HFF-Myc (cell line): ENCODE measurements at places on chromosomes 5 and 9.

DNA sequence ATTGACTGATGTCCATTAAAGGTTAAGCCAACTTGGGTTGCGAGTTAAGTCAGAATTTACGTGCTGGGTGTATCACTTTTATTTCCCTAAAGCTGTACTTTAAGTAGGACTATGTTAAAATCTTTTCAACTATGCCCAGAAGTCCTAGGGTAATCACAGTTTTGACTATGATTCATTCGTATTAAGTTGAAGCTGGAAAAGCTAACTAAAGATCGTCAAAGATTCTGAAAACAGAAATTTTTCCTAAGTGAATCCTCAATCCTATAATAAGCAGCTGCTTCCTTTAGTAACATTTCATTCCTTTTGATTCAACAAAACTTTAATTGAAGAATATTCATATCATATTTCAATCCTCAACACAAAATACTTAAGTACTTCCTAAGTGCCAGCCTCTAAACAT, 460.4 kb downstream of the ACTL7B start:
- no peak for DNase-seq

GRCh38 chr5:411728-412127, 31.2 kb upstream of the EXOC3 start:
- DNase-seq: no peak

DNA sequence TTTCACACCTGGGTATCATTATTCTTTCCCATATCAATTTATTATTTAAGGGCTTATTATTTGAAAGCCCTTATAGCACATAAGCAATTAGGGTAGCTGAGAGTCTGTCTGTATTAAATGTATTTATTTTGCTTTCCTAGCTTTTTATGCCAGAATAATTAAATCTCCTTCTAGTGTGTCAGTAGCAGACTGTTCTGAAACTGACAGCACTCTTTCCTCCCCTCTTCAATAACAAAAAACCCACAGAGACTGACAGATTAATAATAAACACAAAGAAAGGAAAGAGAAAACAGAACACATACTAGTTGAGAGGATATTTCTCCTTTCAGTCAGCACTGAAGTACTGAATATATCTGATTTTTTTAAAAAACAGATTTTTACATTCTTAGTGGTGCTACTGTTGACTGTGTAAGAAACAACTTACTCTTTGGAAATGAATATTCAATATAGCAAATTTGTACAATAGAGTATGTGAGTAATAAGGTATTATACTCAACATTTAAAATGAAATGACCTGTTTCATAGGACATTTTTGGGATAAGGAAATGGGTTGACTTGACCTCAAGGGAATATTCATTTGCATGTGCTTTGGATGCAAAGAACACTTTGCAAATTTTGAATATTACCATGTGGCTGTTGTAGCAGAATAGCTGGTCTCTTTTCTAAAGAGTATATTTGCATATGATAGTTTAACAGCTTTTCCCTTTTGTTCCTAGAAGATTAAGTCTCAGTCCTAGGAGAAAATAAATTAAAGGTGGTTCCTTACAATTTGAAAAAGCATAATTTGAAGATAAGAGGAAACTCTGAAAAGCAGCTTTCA, 208.3 kb downstream of the SPATA31D1 start:
- no peak for DNase-seq

DNA sequence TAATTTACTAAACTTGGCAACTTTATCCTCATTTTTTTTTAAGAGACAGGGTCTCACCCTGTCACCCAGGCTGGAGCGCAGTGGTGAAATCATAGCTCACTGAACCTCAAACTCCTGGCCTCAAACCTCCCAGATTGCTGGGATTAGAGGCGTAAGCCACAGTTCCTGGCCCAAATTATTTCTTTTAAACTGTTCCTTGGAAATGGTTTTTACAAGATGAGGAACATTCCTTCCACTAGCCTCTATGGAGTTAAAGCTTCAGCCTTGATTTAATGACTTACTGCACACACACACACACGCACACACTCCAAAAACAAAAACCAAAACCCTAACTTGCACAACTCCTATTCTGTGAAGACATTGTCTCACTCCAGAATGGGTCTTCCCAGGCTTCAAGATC, 77.2 kb upstream of the TARS1 start:
- no peak for DNase-seq

DNA sequence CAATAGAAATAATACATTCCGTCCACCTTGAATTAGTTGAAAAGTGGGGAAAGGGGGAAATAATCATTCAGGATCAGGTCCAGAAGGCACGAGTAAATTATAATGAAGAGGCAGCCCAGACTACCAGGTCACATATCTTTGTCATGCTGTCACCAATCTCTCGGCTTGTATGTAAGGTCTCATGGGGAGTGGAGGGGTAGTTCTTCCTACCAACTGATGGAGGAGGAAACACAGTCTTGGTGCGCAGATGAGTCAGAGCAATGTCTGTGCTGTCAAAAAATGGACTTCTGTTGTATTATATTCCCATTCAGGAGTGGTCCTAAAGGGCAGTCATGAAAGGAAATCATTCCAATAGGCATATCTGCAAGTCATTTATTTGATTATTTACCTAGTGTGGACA, 164.2 kb upstream of the PTGER4 start:
- no peak for DNase-seq

DNA sequence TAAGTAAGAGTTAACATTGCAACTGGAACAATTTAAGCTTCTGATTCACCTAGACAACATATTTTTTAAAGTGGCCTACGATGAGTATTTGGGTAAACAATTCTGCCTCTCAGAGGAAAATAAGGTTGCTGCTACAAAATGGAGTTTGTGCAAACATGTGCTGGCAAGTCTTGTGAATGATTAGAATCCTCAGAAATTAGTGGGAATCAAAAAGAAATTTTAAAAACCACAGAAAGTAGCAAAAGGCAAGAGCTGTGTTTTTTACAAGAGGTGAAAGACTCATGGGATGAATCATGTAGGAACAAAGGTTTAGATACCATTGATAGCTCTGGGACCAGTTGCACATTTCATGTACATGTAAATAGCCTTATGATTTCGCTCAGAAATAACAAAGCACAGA, 561.6 kb downstream of the TAF11L14 start:
- no peak for DNase-seq

GRCh38 chr5:133785182-133785581, 172.8 kb upstream of the FSTL4 start:
- no peak for DNase-seq

GRCh38 chr5:34022121-34022705, 14.4 kb upstream of the AMACR start:
- no peak for DNase-seq

- DNase-seq: no peak
These were observed 12.2 kb upstream of the ALDH1B1 start for GRCh38 chr9:38380230-38380871.

DNA sequence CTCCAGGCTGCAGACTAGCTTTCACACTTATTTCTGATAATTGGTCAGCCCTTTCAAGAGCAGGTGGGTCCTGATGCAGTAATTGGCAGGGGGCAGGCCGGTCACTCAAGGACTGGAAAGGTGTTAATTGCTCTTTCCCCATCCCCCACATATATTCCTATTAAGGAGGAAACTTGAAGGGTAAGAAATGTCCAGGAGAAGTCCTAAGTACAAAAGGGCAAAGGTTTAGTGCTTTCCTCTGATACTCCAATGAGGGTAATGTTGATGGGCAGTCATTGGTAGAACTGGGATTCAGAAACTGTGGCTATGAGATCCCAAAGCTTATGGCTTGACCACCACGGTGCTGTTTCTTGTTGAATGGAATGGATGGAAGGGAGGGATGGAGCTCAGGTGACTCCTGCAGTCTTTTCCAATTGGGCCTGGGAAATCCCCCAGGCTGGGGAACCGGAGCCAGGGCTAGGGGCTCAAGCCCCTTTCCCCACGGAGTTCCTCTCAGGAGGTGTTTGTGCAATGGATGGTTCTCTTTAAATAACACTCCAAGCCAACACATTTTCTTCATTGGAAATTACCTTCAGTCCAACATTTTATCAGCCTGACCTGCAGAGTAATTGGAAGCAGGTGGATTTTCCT, 103.2 kb upstream of the ALDH1B1 start:
- DNase-seq: no peak

DNA sequence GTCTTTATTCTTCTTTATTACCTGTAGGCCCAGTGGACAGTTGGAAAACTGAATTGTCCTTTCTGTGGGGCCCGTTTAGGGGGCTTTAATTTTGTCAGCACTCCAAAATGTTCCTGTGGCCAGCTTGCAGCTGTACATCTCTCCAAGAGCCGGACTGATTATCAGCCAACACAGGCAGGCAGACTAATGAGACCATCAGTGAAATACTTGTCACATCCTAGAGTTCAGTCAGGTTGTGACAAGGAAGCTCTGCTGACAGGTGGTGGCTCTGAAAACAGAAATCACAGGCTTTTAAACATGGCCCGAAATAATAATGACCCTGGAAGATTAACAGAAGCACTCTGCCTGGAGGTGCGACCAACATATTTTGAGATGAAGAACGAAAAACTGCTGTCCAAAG, 47.9 kb downstream of the RNF180 start:
- no peak for DNase-seq

- no peak for DNase-seq
These were observed 5.4 kb downstream of the ATP10B start for GRCh38 chr5:160846642-160847041.

- DNase-seq: no peak
These were observed 730.3 kb downstream of the DNAH5 start for GRCh38 chr5:13214182-13214581.

DNA sequence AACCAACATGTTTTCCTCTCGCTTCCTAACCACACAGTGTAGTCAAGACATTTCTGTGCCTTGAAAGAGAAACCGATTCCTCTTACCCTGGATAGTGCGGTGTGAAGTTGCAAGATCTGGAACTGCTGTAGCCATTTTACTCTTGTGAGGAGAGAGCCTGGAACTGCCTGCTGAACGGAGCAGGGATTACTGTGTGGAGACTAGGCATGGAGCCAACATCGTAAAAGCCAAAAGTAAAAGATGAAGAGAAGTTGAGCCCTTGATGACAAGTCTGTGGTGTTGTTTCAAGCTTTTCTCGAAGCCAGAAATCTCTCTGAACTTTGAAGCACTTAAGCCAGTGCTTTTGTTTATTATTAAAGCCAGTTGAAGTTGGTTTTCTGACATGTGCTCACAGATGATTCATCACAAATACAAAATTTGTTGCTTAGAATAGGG, 110.1 kb upstream of the GRIN3A start:
- DNase-seq: no peak

DNA sequence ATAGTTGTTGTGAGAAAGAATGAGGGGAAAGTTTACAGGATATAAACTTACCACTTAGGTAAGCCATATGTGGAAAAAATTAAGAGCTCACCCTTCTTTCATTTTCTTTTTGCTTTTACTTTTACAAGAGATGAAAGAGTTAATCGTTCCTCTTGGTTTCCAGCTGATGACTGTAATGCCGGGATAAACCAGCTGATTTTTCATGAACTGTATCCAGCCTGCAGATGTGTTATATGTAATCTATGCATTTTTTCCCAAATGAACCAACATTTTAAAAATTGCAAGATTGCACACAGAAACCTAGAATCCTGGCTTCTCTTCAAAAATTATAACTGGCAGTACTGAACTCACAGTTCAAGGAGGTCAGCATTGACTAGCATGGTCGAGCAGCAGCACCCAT, 185.9 kb downstream of the GRIA1 start:
- DNase-seq: no peak

DNA sequence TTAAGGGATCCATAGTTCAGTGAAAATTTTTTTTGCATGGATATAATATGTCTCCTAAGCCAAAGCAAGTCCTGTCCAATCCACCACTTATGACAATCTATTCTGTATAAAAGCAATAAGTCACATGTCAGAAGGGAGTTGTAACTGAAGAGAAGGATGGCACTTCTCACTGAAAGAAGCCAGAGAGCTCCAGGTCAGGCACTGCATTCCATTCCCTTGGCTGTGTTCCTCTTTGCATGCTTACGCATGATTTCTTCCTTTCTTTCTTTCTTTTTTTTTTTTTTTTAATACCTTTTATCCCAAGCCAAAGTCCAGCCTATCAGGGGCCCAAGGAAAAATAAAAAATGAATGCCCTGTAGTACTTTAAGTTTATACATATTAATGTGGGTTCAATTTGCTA, 39.8 kb downstream of the MAMDC2 start:
- DNase-seq: no peak

DNA sequence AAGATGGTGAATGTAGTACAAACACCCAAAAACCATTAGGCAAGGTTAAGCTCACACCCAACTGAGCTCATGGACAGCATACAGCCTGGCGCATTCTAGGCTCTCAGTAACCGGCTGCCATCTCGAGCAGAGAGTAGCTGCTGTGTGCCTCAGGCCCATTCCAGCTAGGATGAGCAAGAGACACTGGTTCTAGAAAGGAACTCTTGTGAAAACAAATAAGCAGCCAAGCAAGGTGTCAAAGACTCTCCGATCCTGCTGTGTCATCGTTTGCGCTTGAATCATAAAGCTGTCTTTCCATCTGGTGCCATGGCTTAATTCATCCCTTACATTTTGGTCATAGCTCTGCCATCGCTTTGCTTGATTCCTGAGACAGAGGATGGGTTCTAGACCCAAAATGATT, 135.4 kb upstream of the MSX2 start:
- DNase-seq: no peak

DNA sequence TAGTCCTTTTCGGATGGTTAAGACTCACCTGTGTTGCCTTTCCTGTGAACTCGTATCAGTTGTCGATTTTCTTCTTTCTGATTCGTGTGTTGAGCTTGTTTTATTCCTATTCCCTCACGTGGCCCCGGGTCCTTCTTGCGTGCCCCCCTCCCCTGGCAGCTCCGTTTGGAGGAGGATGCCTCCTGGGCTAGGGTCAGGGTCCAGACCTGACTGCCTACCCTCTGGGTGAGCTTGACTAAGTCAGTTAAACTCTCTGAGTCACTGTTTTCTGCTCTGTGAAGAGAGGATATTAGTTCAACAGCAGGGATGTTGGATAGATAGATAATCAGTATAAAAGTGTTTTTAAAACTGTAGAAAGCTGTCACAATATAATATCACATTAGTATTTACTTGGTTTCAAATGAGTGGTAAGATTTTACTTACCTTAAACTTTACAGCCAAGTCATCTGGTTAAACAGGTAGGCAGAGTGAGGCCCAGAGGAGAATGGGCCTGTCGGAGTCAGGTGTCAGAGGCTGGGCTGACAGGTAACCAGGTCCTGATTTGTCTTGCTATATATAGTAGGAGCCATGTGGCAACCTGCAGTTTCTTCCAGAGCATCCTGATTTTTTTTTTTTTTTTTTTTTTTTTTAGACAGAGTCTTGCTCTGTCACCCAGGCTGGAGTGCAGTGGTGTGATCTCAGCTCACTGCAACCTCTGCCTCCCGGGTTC, 24.2 kb downstream of the PPARGC1B start:
- no peak for DNase-seq

GRCh38 chr5:4243479-4244264, 648.0 kb downstream of the IRX1 start:
- no peak for DNase-seq
